ENCODE measurements at places on chromosomes 4 and X.

GRCh38 chrX:19563327-19563726 is 48.0 kb upstream of the MAP3K15 start:
- H3K27me3 ChIP-seq: no peaks in the 10 kb centered on the region
- DNase-seq: no peak
- H3K36me3 ChIP-seq: no peaks in the 10 kb centered on the region
- H3K27ac ChIP-seq: no peak overlapping the region
- H3K4me1 ChIP-seq: no peaks in the 10 kb centered on the region
- no peak overlapping the region for H3K4me3 ChIP-seq

DNA sequence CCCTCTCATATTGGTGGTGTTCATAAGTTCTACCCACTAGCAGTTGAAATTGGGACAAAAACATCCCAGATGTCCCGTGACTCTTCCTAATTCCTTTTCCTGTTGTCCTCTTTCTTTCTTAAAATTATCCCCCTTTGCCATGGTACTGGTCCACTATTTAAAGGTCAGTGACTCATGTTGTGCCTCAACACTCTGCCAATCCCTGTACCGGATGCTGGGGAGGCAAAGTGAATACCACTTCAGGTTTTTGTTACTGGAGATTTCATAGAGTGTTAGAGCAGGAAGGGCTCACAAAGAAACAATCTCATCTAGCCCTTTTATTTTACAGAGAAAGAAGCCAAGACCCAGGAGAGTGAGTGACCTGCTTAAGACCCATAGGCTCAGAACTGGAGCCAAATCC is 24.6 kb downstream of the SEPTIN11 start:
- H3K4me1 ChIP-seq: no peaks in the 10 kb centered on the region
- H3K4me3 ChIP-seq: no peak overlapping the region
- no peak overlapping the region for H3K27ac ChIP-seq

DNA sequence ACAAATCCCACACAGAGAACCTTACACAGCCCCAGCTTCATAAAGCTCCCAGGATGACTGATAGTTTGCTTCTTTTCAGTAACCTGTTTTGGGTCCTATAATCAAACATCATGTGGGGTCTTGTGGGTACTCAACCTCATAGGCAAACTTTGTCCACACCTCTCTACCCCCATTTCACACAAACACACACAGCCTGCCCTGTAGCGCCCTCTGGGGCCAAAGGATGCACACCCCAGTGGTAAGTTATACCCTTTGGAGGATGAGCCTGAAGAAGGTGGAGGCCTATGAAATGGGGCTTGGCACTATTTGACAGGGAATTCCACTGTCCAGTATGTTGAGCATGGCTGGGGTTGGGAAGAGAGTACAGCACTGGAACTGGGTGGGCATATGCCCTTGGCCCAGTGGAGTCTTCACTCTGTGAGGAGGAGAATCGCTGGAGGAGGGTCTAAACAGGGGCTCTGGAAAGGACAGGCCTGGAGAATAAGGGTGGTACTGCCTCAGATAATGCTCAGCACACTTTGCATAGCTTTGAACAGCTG is 30.5 kb upstream of the COL25A1 start:
- no peak overlapping the region for H3K4me3 ChIP-seq
- H3K27me3 ChIP-seq: no peaks in the 10 kb centered on the region
- H3K36me3 ChIP-seq: no peaks in the 10 kb centered on the region
- DNase-seq: no peak
- no peaks in the 10 kb centered on the region for H3K4me1 ChIP-seq

DNA sequence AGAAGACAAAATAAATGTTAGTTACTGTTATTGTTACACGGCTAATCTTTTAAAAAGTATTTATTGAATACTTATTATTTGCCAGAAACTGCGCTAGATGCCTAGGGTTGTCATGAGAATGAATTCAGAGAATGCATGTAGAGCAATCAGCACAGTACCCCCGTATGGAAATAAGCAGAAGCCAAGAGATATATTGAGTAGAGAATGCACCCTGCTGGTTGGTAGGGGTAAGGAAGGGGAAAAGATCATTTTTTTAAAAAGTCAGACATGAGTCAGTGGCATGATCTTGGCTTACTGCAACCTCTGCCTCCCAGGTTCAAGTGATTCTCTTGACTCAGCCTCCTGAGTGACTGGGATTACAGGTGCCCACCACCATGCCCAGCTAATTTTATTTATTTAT is 13.1 kb upstream of the DRP2 start:
- H3K4me3 ChIP-seq: no peak overlapping the region
- H3K4me1 ChIP-seq: no peaks in the 10 kb centered on the region
- DNase-seq: no peak
- no peak overlapping the region for H3K27ac ChIP-seq

- H3K27ac ChIP-seq: no peak overlapping the region
- no peak for DNase-seq
- no peaks in the 10 kb centered on the region for H3K27me3 ChIP-seq
- H3K36me3 ChIP-seq: no peaks in the 10 kb centered on the region
Observed at GRCh38 chr4:85862896-85863295, 387.9 kb downstream of the ARHGAP24 start.

DNA sequence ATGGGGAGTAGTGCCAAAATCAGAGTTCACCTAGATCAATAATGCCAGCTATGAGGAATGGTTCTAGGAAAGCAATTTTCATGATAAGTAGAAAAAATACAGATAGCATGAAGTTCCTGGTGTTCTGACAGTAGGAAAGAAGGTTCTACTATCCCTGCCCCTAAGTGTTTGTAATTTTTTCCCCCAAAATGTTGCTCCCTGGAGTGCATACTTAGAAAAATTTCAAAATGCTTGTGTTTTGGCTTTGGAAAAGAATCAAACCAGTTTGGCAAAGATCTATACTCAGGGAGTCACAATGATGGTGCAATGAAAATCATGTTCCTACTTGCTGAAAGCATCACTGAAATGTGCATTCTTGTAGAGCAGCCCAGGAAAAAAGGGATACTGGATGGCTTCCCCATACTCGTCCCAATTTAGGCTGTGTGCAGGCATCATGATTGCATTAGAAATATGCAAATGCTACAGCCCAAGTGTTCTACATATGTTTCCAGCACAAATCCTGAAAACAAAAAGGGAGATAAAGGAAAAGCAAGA is 74.7 kb downstream of the LPAR4 start:
- DNase-seq: no peak
- no peaks in the 10 kb centered on the region for H3K36me3 ChIP-seq
- H3K27ac ChIP-seq: no peak overlapping the region
- H3K4me3 ChIP-seq: no peak overlapping the region

GRCh38 chrX:23515028-23515427 is 152.3 kb upstream of the PRDX4 start:
- H3K27ac ChIP-seq: no peak overlapping the region
- H3K27me3 ChIP-seq: no peaks in the 10 kb centered on the region
- H3K36me3 ChIP-seq: no peaks in the 10 kb centered on the region
- H3K4me3 ChIP-seq: no peak overlapping the region
- no peak for DNase-seq
- H3K4me1 ChIP-seq: no peaks in the 10 kb centered on the region

DNA sequence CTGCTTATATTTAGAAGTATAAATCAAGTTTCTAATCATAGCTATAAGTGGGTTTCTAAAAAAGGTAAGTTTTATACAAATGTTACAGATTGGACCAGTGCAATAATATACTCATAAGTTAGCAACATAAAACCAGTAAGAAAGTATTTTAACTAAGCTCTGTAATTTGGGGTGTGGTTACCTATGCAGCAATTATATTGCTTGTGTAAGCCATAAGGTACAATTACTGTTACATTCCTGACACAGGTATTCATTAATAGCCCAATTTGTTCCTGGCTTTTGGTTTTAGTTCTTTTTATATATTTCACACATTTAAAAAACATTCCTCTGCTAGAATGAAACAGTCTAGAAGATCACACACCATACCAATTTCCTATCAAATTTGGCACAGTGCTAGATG is 115.1 kb downstream of the FRYL start:
- no peak overlapping the region for H3K4me3 ChIP-seq
- no peaks in the 10 kb centered on the region for H3K4me1 ChIP-seq
- no peak overlapping the region for H3K27ac ChIP-seq
- no peaks in the 10 kb centered on the region for H3K27me3 ChIP-seq
- H3K36me3 ChIP-seq: no peaks in the 10 kb centered on the region
- DNase-seq: no peak

GRCh38 chr4:38670109-38670901 is 6.3 kb downstream of the KLF3 start:
- no peak overlapping the region for H3K4me3 ChIP-seq
- peaks cover 26% of the 10 kb centered on the region for H3K4me1 ChIP-seq
- H3K27me3 ChIP-seq: no peaks in the 10 kb centered on the region
- H3K27ac ChIP-seq: peak overlapping the region; percentile 93
- no peaks in the 10 kb centered on the region for H3K36me3 ChIP-seq

GRCh38 chr4:96755569-96756484 is 915.9 kb downstream of the PDHA2 start:
- no peak overlapping the region for H3K4me3 ChIP-seq
- no peaks in the 10 kb centered on the region for H3K27me3 ChIP-seq
- no peak for DNase-seq
- no peak overlapping the region for H3K27ac ChIP-seq

- H3K4me3 ChIP-seq: no peak overlapping the region
- no peak for DNase-seq
- H3K4me1 ChIP-seq: no peaks in the 10 kb centered on the region
Observed at GRCh38 chr4:4805887-4806286, 53.6 kb upstream of the MSX1 start.

All from uterus (tissue), 4 donors.